ENCODE measurements at places on chromosomes 11 and 22.

- DNase-seq: no peak
These were observed 529.6 kb downstream of the BRD1 start for GRCh38 chr22:49297871-49298721.

- DNase-seq: no peak
These were observed 2.0 kb downstream of the MUS81 start for GRCh38 chr11:65862191-65862735.

DNA sequence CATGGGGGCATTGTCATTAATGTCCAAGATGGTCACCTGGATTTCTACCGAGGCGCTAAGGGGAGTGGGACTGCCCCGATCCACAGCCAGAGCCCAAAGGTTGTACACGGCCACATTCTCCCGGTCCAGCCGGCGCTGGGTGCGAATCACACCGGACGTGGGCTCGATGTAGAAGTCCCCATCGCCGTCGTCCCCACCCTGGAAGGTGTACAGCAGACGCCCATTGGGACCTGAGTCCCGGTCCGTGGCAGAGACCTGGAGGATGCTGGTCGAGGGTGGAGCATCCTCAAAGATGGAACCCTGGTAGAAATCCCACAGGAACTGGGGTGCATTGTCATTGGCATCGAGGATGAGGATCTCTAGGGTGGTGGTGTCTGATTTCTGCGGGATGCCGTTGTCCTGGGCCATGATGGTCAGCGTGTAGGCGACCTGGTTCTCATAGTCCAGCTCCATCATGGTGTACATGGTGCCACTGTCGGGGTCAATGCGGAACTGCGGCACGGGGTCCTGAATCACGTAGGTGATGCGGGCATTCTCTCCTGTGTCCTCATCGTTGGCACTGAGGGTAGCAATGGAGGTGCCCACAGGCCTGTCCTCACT is 3.1 kb downstream of the CELSR1 start:
- no peak for DNase-seq

GRCh38 chr11:8018484-8019313 is 31.6 kb downstream of the EIF3F start:
- peak; percentile 70 for DNase-seq

GRCh38 chr22:50301581-50301991 is 5.9 kb downstream of the PLXNB2 start:
- DNase-seq: no peak

DNA sequence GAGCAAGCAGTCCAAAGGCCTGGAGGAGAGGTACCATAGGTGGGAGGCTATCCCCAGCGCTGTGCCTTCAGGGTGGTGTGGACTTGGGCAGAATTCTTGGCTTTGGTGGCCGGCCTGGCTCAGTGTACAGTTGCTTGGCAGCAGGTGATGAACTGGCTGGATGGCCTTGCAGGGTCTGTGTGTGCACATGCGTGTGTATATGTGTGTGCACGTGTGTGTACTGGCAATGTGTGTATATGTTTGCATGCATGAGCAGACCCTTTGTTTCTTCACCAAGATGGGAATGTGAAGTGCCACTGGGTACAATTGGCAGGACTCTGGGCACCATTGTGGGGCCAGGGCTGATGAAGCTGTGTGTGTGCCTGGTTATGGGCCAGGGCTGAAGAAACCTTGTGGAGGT is 53.0 kb downstream of the CEP164 start:
- DNase-seq: no peak

- no peak for DNase-seq
These were observed 470.6 kb downstream of the NTM start for GRCh38 chr11:131841028-131841427.

GRCh38 chr11:115222218-115222862 is 281.9 kb downstream of the CADM1 start:
- no peak for DNase-seq

Measured in NT2/D1 (cell line).